ENCODE measurements at places on chromosomes 2 and 18. TPM values are rescaled to one million over a fixed set of nuclear protein-coding genes. Genes with fewer than 3 reads are reported as not detected.

The UGT1A5 gene
- total RNA-seq = 1.1 TPM

The RAD51AP2 gene
- 0.11 TPM for total RNA-seq

The DUSP11 gene
- 19.2 TPM for total RNA-seq

The CXCR4 gene
- total RNA-seq = 10.5 TPM

The HAAO gene
- 17.8 TPM for total RNA-seq

The OBSL1 gene
- 13.2 TPM for total RNA-seq

The LIMS3 gene
- 0.90 TPM for total RNA-seq

The SCTR gene
- 0.27 TPM for total RNA-seq

The GPR45 gene
- total RNA-seq = not detected

The CAD gene
- 11.1 TPM for total RNA-seq

The TRABD2A gene
- total RNA-seq = 88.1 TPM

- H3K4me1 ChIP-seq = no peaks in the 10 kb centered on the region
- no peaks in the 10 kb centered on the region for H3K27me3 ChIP-seq
- no peak for DNase-seq
- no peaks in the 10 kb centered on the region for H3K36me3 ChIP-seq
- H3K27ac ChIP-seq = no peak overlapping the region
Observed at GRCh38 chr2:48343571-48344440, 186.1 kb upstream of the STON1 start.

- DNase-seq = no peak
- H3K27me3 ChIP-seq = no peaks in the 10 kb centered on the region
- H3K36me3 ChIP-seq = no peaks in the 10 kb centered on the region
- no peak overlapping the region for H3K27ac ChIP-seq
- H3K4me3 ChIP-seq = no peak overlapping the region
Observed at GRCh38 chr18:22594155-22594690, 176.5 kb upstream of the CTAGE1 start.

DNA sequence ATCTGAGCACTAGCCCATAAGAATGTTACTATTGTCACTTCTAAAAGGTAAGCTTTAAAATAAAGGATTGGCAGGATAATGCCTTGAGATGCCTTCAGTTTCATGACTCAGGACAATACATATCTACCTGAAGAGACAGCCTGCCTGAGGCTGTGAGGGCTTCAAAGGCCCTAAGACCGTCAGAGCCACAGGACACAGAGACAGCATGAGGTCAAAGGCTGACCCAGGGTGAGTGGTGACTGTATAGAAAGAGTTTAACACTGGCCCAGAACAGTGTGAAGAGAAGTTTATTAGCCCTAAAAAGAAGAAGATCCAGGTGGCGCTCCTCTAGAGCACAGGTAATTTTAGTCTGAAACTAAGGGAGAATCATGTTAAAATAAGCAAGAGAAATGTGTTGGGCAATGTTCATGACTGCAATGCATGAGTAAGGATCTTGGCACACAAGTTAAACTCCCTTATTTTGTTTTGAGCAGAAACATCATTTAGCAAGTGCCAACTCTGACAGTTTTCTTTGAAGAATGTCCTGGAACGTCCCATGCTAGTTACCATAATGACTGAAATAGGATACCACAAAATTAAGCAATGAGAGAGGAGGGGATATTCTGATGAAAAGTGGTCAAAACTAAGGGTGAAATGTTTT is 78.1 kb upstream of the FAM110C start:
- H3K27me3 ChIP-seq = no peaks in the 10 kb centered on the region
- DNase-seq = no peak
- no peaks in the 10 kb centered on the region for H3K4me1 ChIP-seq
- H3K27ac ChIP-seq = no peak overlapping the region

DNA sequence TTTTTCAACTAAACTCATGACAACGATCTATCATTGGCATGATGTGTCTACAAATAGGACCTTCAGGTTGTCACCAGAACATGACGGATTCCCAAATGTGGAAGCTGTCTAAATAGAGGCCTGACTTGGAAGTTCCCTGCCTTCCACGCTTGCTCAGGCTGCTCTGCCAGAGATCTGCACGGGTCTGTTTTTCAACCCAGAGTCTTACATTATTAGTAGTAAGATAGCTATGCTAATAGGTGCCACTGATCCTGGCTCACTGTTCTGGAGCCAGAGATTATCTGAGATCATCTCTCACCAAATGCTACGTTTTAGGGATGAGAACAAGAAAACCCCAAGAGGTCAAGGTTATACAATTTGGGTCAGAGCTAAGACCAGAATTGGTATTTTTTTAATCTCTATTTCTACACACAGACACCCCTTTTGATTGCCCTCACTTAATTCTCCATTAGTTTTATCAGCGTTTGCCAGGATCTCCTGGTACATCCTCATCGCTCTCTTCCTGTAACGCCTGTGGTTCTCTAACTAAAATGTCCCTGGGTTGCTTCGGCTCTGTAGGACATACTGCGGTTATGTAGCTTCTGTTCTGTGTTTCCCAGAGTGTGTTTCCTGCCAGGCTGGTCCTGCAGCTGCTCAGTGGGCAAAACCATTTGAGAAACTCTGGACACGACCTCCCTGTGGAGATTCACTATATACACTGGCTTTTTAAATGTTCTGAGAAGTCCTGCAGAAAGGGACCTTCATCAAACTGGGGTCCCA is 5.7 kb downstream of the CDC42EP3 start:
- no peaks in the 10 kb centered on the region for H3K36me3 ChIP-seq
- no peak overlapping the region for H3K4me3 ChIP-seq
- H3K27me3 ChIP-seq = no peaks in the 10 kb centered on the region
- H3K27ac ChIP-seq = no peak overlapping the region
- H3K4me1 ChIP-seq = peaks cover 6% of the 10 kb centered on the region
- DNase-seq = no peak

DNA sequence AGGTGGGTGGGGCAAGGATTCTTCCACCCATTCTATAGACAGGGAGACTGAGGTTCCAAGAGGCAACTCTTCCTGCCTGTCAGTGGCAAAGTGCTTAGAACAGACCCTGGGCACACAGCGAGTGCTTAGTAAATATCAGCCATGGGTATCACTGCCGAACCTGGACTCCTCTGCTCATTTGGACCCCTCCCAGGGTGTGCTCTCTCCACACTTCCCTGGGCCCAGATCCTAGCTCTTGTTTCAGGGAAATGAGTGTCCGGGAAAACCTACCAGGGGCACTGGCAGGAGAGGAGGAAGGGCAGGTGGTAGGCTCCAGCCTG is 136.3 kb downstream of the CYP26B1 start:
- H3K27me3 ChIP-seq = no peaks in the 10 kb centered on the region
- no peak overlapping the region for H3K4me3 ChIP-seq
- H3K4me1 ChIP-seq = no peaks in the 10 kb centered on the region
- H3K27ac ChIP-seq = no peak overlapping the region
- DNase-seq = no peak

- no peak overlapping the region for H3K27ac ChIP-seq
- H3K27me3 ChIP-seq = no peaks in the 10 kb centered on the region
- H3K4me3 ChIP-seq = no peak overlapping the region
- H3K4me1 ChIP-seq = no peaks in the 10 kb centered on the region
Observed at GRCh38 chr2:29189052-29189451, 73.8 kb downstream of the CLIP4 start.

DNA sequence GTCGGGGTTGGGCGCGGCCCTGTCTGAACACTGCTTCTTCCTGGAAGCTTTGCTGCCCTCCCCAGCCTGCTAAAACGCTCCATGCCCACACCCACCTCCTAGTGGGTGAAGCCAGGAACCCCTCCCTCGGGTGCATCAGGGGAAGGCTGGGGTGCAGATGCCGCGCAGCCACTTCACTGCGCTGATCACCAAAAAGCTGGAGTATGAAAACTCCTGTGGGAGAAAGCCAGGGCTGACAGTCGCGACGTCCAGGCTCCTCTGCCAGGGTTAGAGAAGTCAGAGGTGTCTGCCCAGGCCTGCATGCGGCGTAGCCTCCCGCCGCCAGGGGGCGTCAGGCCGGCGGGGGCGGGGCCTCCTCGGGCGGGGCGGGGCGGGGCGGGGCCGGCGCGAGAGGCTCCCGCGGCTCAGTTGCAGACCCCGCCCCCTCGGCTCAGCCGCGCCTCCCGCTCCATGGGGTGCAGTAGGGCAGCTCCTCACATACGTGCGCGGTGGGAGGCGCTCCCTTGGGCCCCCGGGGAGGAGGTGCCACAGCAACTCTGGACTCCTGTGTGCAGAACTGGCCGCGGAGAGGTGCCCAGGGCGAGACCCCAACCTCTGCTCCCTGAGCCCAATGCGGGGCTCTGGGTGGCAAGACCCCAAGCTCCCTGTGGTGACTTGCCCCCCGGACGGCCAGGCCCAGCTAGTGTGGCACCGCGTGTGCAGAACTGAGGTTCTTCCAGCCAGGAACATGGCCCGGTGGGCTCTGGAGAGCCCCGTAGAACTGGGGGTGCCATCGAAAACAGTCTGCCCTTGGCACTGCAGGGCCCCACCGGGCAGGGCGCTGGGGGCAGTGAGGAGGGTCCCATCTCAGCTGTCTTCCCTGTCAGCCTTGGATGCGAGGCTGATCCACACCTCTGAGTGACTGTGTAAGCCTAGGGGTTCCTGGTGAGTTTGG is 1.8 kb upstream of the RNPEPL1 start:
- peak overlapping the region; percentile 60 for H3K4me3 ChIP-seq
- no peaks in the 10 kb centered on the region for H3K27me3 ChIP-seq
- peaks cover 38% of the 10 kb centered on the region for H3K4me1 ChIP-seq

- H3K4me3 ChIP-seq = no peak overlapping the region
- DNase-seq = no peak
- H3K36me3 ChIP-seq = no peaks in the 10 kb centered on the region
- peaks cover 9% of the 10 kb centered on the region for H3K4me1 ChIP-seq
- no peak overlapping the region for H3K27ac ChIP-seq
- H3K27me3 ChIP-seq = no peaks in the 10 kb centered on the region
Observed at GRCh38 chr2:36572719-36573059, 25.3 kb downstream of the FEZ2 start.

DNA sequence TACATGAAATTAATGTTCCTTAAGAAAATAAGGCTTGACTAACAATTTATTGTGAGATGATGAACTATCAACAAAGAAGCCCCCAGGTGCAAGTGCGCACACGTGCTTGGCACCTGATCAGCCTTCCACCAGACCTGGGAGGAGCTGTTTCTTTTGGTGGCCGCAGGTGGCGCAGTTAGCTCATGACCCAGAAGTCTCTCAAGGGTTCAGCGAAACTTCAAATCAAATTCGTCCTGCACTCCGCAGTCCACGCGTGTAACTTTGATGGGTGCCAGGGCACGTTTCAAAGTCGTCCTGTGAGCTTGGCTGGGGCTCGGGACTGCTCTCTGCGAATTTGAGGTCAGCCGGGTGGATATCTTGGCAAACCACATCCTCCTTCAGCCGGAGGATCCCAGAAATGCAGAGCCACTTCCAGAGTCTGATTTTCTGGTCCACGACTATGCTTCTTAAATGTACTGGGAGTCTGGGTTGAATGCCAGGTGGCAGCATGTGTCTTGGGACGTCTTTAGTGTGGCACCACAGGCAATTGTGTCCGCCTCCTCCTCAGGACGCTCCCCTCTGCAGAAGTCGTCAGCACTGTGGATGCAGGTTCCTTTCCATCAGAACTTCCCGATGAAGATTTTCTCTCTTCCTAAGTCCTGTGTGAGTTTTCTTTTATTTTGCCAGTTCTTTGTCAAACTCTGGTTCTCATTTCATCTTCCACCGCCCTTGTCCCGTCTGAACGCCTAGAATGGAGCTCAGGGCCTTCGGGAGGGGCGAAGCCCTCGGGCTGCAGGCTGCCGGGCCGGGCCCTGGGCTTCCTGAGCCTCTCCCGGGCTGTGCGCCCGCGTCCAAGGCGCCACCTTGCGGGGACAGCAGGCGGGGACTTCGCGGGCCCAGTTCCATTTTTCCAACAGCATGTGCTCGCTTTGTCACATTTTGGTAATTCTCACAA is 61.3 kb upstream of the RAPGEF4 start:
- DNase-seq = peak; percentile 29
- H3K27me3 ChIP-seq = no peaks in the 10 kb centered on the region
- no peaks in the 10 kb centered on the region for H3K36me3 ChIP-seq
- H3K4me1 ChIP-seq = no peaks in the 10 kb centered on the region
- H3K27ac ChIP-seq = no peak overlapping the region
- H3K4me3 ChIP-seq = no peak overlapping the region

DNA sequence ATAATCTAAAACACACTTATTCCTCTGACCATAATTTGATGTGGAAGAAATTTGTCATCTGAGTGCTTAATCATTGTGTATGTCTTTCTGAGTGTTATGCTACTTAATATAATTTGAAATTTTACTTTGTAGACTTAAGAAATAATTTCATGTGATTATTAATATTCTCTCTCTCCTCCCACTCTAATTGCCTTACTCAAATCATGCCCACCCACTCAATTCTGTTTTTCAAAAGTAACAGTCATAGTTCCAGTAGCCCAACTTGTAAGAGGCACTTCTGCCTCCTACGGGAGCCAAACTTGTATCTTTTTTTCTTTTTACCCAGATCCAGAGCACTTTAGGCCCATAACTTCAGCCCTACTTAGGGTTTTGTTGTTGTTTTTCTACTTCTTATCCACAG is 18.5 kb upstream of the KYNU start:
- DNase-seq = no peak
- no peak overlapping the region for H3K27ac ChIP-seq
- H3K4me1 ChIP-seq = no peaks in the 10 kb centered on the region
- H3K36me3 ChIP-seq = no peaks in the 10 kb centered on the region
- no peaks in the 10 kb centered on the region for H3K27me3 ChIP-seq

DNA sequence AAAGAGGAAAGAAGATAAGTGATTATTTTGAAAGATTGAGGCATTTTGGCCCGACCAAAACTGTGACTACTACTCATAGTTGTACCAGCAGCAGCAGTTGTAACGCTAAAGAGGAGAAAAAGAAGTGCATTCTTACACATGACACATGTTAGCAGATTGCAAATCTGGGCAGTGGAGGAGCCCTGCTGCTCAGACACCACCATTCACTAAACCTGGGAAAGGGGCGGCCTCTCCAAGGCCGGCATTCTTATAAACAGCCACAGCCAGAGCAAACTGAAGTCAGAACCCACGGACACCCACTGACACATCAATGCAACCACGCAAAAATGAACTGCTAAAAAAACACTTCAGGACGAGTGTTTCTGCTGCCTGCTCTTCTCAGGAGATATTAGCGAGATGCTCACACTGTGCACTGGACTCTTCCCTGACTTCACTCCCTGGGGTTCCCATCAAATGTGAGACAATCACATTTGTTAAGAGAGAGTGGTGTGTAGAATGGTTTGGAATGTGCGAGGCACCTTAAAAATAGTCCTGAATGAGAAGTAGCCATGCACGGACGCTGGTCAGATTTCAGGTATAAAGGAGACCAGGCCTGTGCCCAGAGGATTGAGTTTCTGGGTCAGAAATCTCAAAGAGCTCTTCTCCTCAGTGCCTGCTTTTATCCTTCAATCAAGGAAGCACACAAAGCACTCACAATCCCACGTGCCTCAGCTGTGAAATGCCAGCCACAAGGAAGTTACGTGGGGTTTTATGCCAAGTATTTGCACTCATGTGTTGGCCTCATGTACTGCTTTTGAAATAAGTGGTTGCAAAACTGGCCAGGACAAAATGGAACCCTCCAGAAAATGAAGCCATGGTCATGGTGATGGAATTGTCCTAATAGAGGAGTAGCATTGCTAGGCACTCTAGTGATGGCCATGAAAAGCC is 83.4 kb downstream of the MTCL1 start:
- H3K36me3 ChIP-seq = no peaks in the 10 kb centered on the region
- H3K27me3 ChIP-seq = no peaks in the 10 kb centered on the region
- no peak overlapping the region for H3K4me3 ChIP-seq
- no peak overlapping the region for H3K27ac ChIP-seq
- no peak for DNase-seq

GRCh38 chr2:224160917-224161316 is 121.8 kb upstream of the SERPINE2 start:
- DNase-seq = no peak
- H3K4me1 ChIP-seq = no peaks in the 10 kb centered on the region
- H3K27ac ChIP-seq = no peak overlapping the region
- no peak overlapping the region for H3K4me3 ChIP-seq
- H3K27me3 ChIP-seq = no peaks in the 10 kb centered on the region
- H3K36me3 ChIP-seq = no peaks in the 10 kb centered on the region

- H3K4me1 ChIP-seq = no peaks in the 10 kb centered on the region
- H3K27ac ChIP-seq = no peak overlapping the region
- no peaks in the 10 kb centered on the region for H3K36me3 ChIP-seq
- DNase-seq = no peak
- no peak overlapping the region for H3K4me3 ChIP-seq
Observed at GRCh38 chr2:43356774-43357173, 130.4 kb upstream of the ZFP36L2 start.
